ENCODE measurements at places on chromosomes 4 and X.

- DNase-seq = no peak
Measured at GRCh38 chrX:131779741-131780140, 235.9 kb downstream of the OR13H1 start.

- DNase-seq = peak; percentile 43
Measured at GRCh38 chr4:26131711-26132110, 189.1 kb upstream of the RBPJ start.

- DNase-seq = no peak
Measured at GRCh38 chrX:19646282-19646681, 131.0 kb upstream of the MAP3K15 start.

DNA sequence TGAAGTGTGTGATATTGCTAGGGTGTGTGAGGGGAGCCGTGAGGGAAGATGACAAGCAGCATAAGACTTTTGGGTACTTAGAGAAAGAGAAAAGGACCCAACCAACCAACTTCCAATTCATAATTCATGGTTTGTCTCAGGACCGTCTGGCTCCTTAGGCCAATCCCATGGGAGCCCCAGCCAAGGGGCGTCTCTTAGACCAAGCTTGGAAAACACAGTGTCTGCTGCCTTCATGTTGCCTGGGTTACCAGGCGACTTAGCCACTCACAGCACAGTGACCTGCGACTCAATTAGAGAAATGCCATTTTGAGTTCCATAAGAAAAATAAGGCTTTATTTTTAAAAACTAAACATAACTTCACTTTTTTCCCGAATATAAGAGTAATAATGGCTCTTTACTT, 32.7 kb downstream of the BST1 start:
- no peak for DNase-seq

DNA sequence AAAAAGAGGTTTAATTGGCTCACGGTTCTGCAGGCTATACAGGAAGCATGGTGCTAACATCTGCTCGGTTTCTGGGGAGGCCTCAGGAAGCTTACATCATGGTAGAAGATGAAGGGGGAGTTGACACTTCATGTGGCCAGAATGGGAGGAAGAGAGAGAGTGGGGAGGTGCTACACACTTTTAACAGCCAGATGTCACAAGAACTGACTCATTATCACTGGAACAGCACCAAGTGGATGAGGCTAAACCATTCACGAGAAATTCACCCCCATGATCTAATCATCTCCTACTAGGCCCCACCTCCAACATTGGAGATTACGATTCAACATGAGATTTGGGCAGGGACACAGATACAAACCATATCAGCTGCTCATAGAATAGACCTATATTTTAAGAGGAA, 255.8 kb downstream of the OPHN1 start:
- DNase-seq = no peak

DNA sequence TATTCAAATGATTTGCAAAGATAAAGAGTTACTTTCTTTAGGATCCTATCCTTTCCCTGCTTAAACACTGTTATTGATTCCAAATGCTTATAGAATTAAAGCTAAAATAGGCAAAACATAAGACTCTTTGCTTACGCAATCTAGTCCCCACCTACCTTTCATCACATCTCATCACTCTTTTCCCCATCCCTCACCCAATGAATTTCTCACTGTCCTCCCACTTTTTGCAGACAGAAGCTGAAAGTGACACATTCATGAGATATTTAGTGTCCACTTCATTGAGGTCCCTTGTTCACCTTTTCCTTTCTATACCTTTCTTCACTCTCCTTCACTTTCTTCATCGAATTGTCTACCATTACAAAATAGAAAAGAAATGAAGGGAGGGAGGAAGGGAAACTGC, 424 bp downstream of the SATL1 start:
- no peak for DNase-seq

- peak; percentile 54 for DNase-seq
Measured at GRCh38 chrX:71181558-71181909, 36.9 kb downstream of the NLGN3 start.

GRCh38 chr4:182644683-182645050, 272.5 kb downstream of the DCTD start:
- no peak for DNase-seq

- no peak for DNase-seq
Measured at GRCh38 chrX:13090027-13090338, 45.6 kb upstream of the FAM9C start.

DNA sequence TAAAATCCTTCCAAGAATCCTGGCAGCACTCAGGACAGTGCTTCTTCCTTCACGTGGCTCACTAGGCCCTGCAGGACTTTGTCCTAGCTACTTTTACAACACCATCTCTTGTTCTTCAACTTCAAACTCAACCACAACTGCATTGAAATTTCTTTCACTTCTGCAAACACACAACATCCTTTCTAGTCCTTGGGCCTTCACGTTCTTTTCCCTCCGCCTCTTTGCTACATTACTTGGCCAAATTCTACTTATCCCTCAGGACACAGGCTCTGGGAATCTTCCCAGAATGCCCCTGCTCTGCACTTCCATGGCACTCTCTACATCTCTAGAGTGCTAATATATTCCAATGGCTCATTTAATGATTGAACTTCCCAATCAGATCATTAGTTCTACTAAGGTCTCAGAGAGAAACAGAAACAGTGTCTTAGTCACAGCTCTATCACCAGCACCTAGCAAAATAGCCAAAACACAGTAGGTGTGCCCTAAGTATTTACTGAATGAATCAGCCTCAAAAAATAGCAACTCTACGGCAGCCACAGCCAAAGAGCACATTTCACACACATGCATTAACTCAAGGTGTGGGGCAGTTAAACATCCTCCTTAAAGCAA, 73.3 kb downstream of the MANBA start:
- no peak for DNase-seq

- DNase-seq = no peak
Measured at GRCh38 chrX:15269120-15269519, 763 bp downstream of the ASB9 start.

DNA sequence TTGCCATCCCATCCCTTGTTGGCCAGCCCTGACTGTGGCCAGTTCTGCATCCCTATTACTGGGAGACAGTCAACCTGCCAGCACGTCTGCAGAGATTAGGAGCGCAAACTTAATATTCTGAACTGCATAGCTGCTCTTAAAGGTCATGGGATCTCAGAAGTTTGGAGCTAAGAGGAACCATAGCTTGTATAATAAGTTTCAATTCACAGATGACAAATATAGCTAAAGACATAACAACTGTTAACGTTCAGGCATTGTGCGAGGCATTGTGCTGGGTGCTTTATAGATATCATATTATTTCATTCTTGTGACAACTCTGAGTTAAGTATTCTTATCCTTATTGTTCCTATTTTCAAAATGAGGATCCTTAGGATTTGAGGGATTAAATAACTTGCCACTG, 3.7 kb downstream of the SCARB2 start:
- DNase-seq = no peak

- DNase-seq = no peak
Measured at GRCh38 chr4:31045724-31046318, 325.7 kb downstream of the PCDH7 start.

All from activated naive CD4-positive, alpha-beta T cell treated with Interleukin-2 at 50 U/mL for 16 hours (primary cell).